Skin of body (tissue), 3 donors: ENCODE measurements at places on chromosomes 1 and 21.

DNA sequence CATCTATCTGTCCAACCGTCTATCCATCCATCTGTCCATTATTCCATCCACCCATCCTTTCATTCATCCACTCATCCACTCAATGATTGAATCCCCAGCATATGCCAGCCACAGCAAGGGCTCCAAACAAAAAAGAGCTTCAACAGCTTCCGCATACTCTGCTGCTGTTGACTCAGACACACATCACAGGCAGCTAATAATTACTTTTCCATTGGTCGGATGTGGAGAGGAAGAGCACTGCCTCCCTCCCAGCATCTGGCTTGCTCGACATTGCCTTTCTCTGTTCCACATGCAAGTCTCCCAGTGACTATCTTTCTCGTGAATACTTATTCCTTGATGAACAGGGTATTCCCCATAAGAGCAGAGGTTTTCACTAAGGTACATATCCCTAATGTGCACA lies 176.5 kb downstream of the HIVEP3 start:
- peak; percentile 72 for DNase-seq

- DNase-seq = no peak
Observed at GRCh38 chr1:216046336-216046735, 376.9 kb downstream of the USH2A start.

DNA sequence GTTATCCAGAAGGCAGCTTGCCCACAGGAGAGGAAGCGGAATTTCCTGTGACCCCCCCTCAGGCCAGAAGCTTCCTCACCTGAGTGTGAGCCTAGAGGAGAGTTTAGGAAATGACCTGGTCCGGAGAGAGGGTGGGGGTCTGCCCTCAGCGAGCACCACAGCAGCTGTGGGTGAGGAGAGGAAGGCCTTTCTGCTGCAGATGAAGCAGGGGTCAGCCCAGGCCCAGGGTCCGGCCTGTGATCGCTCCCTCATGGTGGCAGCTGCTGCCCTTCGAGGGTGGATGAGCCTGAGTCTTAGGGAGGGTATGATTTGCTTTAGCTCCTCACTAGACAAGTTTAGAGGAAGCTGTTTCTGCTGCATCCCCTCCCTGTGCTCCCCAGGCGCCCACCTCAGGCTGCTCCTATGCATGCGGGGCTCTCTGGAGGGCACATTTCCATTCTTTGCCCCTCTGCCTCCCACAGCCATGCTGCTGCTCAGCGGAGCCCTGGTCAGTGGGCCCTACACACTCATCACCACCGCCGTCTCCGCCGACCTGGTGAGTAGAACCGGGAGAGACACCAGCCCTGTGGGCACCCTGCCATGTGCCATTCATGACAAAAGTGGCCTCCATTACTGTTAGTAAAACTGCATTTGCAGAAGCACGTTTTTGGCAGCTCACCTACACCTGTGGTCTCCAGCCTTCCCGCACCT lies 53.0 kb downstream of the SLC37A1 start:
- no peak for DNase-seq

DNA sequence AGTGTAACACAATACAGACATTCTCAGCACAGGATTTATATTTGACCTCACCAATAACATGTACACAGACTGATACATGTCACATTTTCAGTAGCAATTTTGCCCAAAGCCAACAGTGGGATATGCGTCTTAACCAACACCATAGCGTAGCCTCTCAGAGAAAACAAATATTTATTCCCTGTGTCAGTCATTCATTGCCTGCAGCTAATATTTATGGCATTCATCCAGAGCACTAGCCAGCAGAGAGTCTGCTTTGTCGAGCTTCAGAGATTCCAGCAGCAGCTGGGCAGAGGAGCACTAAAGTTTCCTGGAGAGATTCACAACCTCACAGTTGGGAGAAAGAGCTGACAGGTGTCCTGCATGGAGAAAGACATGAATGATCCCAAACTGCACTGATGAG lies 400.7 kb upstream of the DAB1 start:
- DNase-seq = no peak

- no peak for DNase-seq
Observed at GRCh38 chr1:243422362-243422761, 166.5 kb downstream of the SDCCAG8 start.

DNA sequence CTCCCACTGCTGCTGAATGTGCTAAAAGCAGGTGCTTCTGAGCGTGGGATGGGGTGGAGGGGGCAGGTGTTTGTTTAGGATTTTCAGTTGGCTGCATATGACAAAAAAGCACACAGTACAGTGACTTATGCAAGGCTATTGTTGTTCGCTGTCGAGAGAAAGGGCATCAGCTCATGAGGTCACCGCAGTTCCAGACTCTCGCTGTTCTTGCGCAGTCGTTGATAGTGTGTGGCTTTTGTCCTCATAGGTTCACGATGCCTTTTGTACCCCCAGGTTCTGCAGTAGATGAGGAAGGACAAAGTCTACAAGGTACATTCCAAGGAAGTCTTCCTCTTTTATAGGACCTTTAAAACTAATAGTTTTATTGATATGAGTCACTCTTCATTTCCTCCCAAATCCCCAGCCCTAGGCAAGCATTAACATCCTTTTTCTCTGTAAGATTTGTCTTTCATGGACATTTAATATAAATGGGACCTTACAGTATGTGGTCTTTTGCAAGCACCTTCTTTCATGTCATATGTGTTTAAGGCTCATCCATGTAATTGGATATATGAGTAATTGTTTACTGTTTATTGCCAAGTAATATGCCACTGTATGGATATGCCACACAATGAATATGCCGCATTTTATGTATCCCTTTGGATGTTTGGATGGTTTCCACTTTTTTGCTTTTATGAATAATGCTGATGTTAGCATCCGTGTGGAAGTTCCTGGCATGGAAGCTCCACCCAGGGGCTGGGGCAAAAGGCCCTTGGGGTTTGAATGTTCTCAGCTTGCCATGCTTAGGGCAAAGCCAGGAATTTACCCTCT lies 14.5 kb upstream of the NLRP3 start:
- no peak for DNase-seq

- DNase-seq = no peak
Observed at GRCh38 chr1:167477986-167478385, 40.3 kb downstream of the CD247 start.

DNA sequence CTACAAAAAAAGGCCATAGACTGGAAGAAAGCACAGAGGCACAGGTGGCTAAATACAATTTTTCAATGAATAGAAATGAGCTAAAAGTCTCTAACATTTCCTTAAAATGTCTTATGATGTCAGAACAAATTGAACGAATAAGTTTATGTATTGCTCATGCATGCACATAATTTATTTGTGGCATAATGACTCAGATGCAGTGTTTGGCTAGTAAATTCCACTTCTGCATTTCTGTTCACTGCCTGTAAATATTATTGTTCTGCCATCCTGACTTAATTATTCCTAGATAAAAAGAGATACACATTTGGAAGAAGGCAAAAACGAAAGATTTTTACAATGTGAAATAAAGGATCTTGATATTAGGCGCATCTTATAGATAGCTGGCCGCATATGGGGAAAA lies 26.6 kb upstream of the EXO1 start:
- no peak for DNase-seq

- DNase-seq = peak; percentile 38
Observed at GRCh38 chr1:214281021-214281719, at the start of gene SMYD2. Gene SMYD2 (plus strand): TSS chr1:214281159. CDS start chr1:214281255, 96 bp downstream.

DNA sequence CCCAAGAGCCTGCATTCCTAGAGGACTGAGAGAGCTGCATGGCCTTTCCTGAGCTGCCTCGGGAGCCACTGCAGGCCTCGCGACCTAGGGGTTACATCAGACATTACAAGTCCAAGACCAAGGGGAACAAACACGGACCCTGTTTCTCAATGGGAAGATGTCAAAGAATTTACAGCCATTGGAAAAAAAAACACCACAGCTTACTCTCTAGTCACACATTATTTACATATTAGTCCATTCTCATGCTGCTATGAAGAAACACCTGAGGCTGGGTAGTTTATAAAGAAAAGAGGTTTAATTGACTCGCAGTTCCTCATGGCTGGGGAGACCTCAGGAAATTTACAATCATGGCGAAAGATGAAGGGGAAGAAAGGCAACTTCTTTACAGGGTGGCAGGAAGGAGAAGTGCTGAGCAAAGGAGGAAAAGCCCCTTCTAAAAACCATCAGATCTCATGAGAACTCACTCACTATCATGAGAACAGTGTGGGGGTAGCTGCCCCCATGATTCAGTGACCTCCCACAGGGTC lies 8.4 kb upstream of the PRMT2 start:
- no peak for DNase-seq

- no peak for DNase-seq
Observed at GRCh38 chr1:116368241-116368640, 4.8 kb upstream of the ATP1A1 start.

DNA sequence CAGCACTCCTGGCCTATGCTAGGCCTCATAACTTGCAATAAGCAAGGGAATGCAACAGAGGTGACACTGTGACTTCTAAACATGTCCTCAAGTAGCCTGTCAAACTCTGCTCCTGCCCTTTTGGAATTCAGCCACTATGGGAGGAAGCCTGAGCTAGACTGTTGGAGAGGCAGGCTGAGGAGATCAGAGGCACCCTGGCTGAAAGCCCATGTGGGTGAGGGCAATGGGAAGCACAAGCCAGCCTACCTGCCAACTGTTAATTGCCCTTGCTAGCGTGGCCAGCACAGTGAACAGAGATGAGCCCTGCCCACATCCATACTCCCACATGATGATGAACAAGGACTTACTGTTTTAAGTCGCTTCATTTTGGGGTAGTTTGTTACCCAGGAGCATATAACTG lies 17.7 kb downstream of the GNB1 start:
- DNase-seq = no peak

GRCh38 chr1:9455487-9456234 lies 83.6 kb upstream of the SLC25A33 start:
- DNase-seq = peak; percentile 50

GRCh38 chr1:47213230-47213963 lies 18.6 kb downstream of the TAL1 start:
- no peak for DNase-seq

DNA sequence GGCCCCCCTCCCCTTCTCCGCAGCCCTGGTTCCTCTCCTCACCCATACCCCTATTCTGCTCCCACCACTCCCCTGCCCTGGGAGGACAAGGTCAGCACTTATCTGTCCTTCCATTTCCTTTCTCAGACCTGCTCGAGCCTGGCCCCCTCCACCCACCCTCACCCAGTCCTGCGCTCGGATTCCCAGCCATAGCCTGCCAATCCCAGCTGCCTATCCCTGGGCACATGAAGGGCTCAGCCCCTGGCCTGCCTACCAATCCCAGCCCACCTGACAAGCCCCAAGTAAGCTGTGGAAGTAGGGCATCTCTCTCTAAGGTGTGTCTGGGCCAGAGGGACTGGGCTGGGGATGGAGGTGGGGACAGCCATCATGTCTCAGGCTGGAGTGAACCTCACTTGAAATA lies 5.4 kb downstream of the BLACAT1 start:
- DNase-seq = no peak

GRCh38 chr21:39984286-39984991 lies 117.2 kb downstream of the PCP4 start:
- DNase-seq = no peak

- DNase-seq = peak; percentile 40
Observed at GRCh38 chr1:47024141-47024801, 802 bp downstream of the CYP4X1 start.

DNA sequence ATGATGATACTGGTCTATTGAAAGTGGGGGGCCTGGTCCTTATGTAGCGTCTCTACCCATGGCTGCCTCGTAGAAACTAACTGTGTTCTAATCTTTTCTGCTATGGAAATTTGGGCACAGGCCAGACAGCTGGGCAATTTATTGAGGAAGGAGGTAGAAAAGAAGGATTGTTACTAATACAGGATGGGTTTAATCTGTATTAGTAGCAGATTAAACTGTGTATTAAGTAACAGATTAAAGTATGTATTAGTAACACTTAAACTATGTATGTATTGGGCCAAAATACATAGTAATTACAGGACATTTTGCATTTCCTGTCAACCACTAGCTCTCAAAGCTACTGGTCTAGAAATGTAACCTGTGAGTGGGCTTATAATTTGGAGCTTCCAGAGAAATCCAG lies 142.0 kb downstream of the MAST2 start:
- no peak for DNase-seq

DNA sequence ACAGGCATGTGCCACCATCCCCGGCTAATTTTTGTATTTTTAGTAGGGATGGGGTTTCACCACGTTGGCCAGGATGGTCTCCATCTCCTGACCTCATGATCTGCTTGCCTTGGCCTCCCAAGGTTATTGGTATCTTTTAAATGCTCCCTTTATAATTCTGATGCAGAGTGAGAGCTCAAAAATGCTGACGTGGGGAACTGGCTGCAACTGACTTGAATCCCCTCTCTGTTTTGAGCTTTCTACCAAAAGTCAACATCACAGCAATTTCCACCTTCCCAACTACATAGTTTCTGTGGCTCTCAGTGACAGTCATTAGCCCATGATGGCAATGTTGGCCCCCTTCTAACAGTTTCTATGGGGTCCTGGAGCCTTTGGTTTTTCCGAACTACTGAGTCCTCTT lies 268.2 kb upstream of the FOXD3 start:
- no peak for DNase-seq

DNA sequence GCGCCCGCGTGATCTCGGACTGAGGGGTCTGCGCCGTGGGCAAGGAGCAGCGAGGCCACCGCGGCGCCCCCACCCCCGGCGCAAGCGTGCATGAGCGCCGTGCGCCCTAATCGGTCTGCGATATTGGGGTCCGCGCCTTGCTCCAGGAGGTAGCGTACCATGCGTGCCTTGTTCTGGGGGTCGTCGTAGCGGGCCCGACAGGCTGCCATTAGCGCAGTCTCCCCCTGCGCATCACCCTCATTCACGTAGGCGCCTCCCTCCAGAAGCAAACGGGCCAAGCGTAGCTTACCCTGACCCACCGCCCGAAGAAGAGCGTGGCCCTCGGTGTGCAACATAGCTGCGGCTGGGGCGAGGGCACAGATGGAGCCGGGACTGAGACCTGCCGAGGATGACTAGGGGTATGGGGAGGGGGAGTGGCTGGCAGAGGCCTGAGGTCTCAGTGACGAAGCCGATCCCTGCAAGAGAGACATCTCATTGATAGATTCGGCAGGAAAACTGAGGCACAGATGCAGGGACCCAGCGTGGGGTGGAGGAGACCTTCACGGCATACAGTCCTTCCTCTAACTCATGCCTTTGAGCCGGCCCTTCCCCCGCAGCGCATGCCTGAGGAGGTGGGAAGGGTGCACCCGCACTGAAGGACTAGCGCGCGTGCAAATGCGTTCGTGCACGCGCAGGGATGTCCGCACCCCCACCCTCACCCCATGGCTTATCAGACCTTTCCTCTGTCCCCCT lies 2.8 kb downstream of the ANKRD34A start:
- DNase-seq = no peak
